CD4-positive, alpha-beta T cell treated with Interleukin-1 beta for 1 hour (primary cell): ENCODE measurements at places on chromosomes 13 and 19.

DNA sequence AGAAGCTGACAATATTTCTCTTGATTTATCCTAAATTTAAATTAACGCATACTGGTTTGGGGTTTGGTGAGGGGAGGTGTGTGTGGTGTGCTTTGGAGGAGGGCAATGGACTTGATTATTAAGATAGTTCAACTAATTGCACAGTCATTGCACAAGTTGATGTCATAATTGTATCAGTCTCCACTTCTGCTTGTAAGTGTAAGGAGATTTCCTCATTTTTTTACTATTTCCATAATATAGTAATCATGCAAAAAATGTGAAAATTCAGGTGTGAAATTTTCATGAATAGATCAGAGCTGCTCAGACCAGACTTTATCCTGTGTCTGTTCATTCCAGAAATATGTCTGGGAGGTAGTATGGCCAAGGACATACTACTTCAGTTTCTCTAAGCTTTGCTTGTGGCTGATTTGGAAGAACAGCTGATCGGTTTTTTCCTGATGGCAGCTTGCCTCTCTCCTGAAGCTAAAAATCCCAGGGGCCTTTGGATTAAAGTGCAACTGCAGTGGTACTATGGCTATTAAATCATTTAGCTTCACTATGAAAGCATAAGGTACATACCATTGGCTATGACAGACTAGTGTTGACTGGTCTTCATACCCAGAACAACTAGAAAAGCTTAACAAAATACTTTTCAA lies 201.8 kb upstream of the MIR17HG start:
- DNase-seq, result no peak

GRCh38 chr13:113157929-113158747 lies at the start of gene PROZ:
PROZ (plus strand) TSS chr13:113158648; CDS start chr13:113158661, 13 bp downstream.
- DNase-seq, result no peak

DNA sequence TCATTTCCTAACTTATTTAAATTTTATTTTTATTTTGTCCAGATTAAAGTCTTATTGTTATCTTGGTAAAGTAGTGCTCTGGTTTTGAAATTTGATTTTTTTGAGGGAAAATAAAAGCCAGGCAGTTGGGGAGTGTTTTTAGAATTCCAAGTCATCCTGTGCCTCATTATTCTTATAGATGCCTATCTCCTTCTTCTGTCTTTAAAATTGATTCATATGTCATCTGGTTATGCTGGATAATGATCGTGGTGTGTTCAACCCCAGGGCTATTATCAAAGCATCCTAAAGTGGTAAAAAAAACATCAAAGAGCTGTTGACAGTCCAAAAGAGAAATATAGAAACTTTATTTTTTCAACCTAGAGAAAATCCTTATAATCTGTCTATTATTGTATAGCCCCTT lies 6.0 kb upstream of the FNDC3A start:
- DNase-seq, result no peak

DNA sequence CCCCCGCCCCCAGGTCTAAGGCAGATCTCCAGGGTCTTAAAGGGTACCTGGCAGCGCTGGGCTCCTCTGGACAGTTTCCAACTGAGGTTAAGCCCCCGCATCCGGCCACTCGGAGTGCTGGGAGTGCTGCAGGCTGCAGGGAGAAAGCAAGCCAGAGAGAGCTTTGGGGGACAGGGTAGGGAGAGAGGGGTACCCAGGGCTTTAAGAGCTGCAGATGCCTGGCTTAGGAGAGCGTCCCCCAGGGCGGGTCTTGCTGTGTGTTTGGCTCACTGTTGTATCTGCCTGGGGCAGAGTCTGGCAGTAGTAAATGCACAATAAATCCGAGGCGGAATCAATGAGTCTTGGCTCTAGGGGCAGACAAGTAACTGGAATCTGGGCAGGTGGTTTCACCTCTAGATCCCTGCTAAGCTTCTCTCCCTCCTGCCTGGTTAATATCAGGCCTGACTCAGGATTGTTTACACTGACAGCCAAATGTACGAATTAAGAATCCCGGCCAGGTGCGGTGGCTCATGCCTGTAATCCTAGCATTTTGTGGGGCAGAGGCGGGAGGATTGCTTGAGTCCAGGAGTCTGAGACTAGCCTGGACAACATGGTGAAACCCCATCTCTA lies 798 bp upstream of the COX6B2 start:
- no peak for DNase-seq

DNA sequence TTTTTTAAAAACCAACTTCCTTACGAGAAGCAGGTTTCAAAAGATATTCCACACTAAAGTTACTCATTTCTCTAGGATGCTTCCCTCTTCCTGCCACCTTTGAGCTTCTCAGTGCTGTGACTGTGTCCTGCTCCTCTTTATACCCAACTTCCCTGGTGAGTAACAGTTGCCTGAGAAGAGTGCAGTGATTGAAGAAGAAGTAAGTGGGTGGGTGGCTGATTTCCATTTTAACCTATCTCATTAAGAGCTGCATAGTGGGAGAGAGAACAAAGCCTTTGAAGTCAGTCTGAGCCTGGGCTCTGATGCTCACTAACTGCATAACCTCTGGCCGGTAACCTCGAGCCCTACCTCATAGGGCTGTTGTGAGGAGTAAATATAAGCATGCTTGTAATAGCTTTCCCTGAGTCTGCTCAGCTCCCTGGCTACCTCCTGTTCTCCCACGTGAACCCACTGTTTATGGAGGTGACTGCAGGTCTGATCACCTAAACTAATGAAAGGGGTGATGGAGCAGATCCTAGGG lies 977.3 kb downstream of the UQCRFS1 start:
- no peak for DNase-seq

DNA sequence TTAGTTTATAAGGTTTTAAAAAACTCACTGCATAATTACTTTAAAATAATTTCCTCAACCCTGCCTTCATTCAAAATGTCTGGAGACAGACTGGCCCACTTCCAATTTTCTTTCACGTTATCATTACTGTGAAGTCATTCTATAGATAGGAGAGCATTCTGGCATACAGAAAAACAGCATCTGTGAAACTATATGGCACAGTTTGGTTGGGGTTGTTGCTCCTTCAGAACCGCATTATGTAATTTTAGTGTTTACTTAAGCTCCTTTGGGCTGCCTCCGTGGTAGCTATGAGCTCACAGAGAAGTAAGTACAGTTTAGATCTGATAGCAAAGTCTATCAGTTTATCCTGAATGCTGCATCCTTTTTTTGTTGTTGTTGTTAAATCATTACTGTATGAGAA lies 104.3 kb downstream of the KCNRG start:
- no peak for DNase-seq

- no peak for DNase-seq
Measured at GRCh38 chr13:33816912-33817311, 1.0 kb upstream of the RFC3 start.

- DNase-seq, result peak; percentile 59
Measured at GRCh38 chr19:55086730-55087541, 11.3 kb downstream of the EPS8L1 start.

GRCh38 chr19:53947624-53948023 lies 15.1 kb upstream of the CACNG8 start:
- DNase-seq, result no peak

- no peak for DNase-seq
Measured at GRCh38 chr13:38667526-38668109, 19.3 kb upstream of the FREM2 start.

DNA sequence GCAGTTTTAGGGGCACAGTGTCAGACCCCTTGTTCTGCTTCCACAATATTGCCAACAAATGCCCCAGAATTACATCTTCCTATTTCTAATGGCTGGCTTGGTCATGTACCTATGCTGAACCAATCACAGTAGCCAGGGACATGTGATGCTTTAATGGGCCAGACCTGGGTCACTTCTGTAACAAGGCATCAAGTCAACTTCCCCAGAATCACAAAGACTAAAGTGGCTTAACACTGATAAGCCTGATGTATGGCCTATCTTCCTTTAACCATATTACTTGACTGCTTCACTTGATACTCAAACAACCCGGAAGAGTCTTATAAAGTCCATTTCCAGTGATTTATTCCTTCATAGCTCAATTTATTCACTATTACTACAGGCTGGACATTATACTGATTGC lies 19.6 kb downstream of the LNX2 start:
- no peak for DNase-seq

DNA sequence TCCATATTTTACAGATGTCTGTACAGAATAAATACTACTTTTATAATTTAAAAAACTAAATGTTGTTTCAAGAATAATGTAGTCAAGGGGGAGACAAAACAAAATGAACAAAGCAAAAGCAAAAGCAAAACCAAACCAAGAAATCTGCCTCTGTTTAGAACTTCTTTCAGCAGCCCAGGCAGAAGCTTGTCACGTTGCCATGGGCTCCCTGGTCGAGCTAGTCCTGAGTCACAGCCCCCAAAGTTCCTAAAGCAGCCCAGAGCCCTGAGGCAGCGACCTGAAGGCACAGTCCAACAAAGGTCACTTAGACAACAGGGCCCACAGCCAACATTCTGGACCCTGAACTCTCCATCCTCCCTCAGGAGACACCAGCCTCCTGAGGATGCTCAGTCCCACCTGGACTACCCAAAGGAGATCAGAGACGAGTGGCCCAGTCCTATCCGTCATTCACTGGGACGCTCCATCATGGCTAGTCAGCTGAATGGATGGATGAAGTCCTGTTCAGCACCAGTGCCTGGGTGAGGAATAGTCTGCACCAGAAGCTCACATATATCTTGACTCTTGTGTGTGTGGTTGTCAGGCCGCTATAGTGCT lies 41.7 kb downstream of the SIAH3 start:
- DNase-seq, result no peak

- DNase-seq, result no peak
Measured at GRCh38 chr13:98482476-98483444, 94.1 kb downstream of the STK24 start.

DNA sequence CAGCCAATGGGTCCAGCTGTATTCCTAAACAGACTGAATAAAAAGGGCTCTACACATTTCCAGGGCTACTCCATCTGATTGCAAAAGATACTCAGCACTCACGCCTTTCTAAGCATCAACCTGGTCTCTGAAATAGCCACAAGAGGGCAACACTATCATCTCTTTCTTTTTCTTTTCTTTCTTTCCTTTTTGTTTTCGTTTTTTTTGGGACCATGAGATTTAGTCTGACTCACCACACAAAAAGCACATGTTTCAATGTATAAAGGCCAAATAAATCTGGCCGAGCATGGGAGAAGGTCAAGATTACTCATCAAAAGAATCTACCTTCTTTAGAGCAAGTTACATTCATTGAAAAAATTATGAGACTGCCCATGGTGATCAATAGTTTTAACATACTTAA lies 805.6 kb upstream of the ARGLU1 start:
- no peak for DNase-seq

DNA sequence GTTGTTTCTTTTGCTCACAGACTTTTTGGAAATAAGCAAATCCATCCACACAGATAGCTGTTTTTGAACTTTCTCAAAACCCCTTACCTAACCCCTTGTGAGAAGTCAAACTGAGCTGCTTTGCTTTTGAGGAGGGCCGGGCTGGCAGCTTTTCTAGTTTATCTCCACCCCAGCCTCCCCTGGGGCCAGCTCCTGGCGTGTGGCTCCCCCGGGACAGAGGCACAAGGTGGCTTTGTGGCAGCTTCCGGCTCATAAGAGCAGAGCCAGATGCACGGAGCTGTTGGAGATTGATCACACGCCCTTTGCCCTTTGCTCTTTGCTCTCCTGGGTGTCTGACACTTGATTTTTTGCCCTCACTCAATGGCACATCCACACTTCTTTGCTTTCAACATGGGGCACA lies 24.9 kb upstream of the RNF113B start:
- no peak for DNase-seq

- DNase-seq, result no peak
Measured at GRCh38 chr19:40642757-40643305, 41.7 kb downstream of the LTBP4 start.

GRCh38 chr13:27661017-27661416 lies 39.3 kb downstream of the POLR1D start:
- no peak for DNase-seq

DNA sequence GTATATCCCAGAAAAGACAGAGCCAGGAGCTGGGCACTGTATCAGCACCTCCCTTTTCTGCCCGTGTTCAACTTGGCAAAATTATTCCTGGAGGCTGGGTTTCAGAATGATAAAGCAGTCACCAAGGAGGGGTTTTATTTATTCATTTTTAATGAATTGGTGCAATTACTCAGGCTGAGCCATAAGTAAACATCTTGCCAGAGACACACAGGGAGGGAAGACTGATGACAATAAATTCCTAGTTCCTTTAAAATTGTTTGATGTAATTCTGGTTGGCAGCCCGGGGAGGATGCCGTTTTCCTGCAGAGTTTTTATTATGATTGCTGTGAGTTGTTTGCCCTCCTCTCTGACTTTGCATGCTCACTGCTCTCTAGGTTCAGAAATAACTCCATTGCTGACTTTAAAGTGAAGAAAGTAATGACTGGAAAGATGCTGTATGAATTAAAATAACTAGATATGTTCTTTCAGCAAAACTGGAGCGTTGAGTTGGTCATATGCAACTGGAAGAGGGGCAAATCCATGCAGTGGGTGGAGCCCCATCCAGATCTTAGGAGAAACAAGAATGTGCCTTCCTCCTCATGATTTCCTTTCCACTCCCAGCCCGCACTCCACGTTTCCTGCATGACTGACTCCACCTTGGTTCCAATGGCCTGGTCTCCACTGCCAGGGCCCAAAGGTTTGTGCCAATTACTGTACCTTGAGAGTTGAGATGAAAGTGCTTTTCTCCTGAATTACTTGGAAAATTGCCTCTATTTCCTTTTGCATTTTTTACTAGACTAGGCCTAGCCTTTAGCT lies 182.1 kb downstream of the RFC3 start:
- no peak for DNase-seq

DNA sequence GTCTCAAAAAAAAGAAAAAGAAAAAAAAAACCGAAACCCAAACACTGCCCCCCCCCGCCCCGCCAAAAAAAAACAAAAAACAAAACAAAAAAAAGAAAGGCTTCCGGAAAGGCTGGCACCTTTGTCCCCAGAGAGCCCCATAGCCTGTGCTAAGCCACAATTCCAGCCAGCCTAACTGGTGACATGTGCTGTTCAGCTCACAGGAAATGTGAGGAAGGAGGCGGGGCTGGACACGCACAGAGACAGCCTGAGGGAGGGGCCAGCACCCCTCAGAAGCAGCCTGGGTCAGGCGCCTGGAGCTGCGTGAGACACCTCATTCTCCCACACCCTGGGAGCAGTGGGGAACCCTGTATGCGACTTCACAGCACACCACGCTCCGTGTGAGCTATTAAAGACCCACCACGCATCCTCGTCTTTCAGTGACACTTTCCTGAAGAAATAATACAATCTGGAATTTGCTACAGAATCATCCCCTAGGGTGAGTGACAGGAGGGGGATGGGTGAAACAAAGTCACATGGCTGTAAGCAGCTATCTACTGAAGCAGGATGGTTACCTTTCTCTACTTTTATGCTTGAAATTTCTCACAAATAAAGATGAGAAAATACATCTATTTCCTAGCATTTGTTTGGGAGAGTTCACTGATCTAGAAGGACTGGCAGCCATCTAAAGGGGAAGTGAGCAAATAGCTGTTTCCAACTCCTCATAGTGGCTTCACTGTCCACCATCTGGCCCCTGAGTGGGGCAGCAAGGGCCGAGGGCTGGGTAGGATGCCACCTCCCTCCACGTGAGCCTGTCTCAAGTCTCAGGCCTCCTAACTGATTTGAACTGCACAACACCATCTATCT lies 12.3 kb upstream of the SLC35E1 start:
- peak; percentile 96 for DNase-seq

- no peak for DNase-seq
Measured at GRCh38 chr19:11261431-11261970, 823 bp downstream of the DOCK6 start.
